ENCODE measurements at places on chromosomes 2 and 18.
A peak's percentile ranks its signal among the peaks of the same experiment; 100 is the strongest.

DNA sequence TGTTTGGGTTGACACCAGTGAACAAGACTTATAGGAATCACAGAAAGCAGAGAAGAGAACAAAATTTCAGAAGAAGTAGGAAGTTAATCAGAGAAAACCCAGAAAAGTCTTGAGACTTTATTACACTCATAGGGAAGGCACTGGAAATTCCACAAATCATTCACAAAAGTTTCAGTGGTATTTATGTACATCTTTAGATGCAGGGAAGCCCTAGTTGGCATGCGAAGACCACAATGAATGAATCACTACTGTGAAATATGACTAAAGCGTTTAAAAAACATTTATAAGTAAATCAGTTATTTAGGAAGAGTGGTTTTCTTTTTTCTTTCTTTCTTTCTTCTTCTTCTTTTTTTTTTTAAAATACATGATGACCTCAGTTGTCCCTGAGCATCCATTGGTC, 105.1 kb downstream of the NUP35 start:
- no peak for DNase-seq

- peak; percentile 48 for DNase-seq
Observed at GRCh38 chr2:64019083-64019974, at the start of gene VPS54. Gene VPS54 (minus strand): TSS chr2:64019428. CDS start chr2:63983999, 35,429 bp downstream.

DNA sequence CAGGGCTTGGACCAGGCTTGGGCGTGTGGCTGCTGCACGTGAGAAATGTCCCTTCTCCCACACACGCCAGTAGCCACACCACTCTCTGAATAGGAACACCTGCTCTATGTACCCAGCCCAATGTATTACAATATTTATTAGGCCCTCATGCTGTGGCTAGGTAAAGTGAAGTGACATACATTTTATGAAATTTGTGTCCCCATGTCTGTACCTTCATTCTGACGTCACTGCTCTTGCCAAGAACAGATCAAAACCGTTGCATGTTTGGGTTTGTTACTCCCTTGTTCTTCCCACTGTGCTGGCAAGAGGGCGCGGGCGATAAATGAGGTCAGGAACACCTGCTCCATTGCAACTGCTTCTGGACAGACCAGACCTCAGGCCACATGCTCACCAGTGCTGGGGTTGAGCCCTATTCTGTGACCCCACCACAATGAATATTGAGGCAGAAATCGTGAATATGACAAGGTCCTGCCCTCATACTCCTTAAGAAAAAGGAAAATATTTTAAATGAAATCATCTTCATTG, 436.4 kb upstream of the SALL3 start:
- DNase-seq: no peak

DNA sequence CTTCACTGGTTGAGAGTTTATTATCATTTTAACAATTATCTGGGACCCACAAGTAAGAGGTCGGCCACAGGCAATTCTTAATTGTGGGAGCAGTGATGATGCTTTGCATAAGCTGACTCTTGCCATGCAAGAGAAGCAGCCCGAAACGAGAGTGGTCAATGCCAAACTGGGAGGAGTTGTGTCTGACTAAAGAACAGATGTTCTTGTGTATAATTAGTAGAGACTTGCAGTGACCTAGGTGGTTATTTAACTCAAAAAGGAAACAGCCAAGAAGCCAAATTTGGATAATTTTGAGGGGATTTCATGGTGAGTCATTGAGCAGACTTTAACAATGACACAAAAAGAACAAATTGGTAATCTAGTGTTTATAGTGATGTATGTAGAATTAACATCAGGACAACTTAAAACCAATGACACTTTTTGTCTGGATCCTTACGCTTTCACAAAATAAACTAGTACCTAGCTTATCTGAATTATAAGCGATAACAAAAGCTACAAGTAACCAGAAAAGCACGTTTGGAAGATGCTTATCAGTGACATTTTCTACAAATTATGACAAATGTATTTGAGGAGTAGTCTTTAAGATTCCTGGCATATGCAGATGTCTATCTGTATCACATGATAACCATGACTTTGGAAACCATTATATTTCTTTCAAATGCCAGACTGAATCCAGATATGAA, 184.7 kb upstream of the DLGAP1 start:
- no peak for DNase-seq

- no peak for DNase-seq
Observed at GRCh38 chr18:31204166-31204565, 41.5 kb upstream of the DSC1 start.

- no peak for DNase-seq
Observed at GRCh38 chr2:12930391-12930790, 213.7 kb downstream of the TRIB2 start.

GRCh38 chr2:80092474-80092873, 212.1 kb downstream of the LRRTM1 start:
- DNase-seq: no peak

- DNase-seq: no peak
Observed at GRCh38 chr2:152028182-152028862, 70.5 kb downstream of the CACNB4 start.

Measured in SHP77 (cell line).